ENCODE measurements at places on chromosomes 6 and 20.

- no peak for DNase-seq
Observed at GRCh38 chr20:20731945-20732296, 19.5 kb upstream of the RALGAPA2 start.

DNA sequence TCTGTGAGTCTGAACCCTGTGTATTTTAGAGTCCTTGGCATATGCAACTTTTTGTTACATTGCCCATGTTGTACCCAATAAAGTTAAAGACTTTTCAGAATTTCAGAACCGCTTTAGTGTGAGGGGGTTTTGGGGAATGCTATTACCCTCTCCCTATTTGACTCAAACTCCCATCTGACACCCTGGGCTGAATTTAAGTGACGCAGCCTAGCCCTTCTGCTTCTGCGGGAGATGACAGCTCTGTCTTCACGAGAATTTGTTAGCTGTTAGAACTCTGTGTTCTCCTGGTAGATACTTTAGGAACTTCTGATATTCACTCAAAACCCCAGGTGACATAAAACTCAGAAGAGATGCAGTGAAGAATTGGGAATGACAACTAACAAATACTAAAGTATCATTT lies 500.6 kb upstream of the ID4 start:
- no peak for DNase-seq

DNA sequence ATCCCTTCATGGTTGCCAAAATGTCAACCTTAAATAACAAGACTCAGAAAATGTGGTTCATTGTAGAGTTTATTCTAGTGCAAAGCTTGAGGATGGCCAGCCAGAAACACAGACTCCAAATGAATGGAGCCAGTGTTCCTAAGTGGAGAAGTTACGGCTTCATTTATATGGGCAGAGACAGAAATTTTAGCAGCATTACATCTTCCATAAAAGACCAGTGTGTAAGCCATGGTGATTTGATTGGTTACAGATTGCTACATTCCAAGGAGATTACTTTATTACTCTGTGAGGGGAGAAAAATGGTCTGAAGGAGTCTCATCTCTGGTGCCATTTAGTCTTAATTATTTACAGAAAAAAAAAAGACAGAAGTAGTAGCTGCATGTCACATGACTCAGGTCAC lies 97.8 kb downstream of the OTOR start:
- no peak for DNase-seq

DNA sequence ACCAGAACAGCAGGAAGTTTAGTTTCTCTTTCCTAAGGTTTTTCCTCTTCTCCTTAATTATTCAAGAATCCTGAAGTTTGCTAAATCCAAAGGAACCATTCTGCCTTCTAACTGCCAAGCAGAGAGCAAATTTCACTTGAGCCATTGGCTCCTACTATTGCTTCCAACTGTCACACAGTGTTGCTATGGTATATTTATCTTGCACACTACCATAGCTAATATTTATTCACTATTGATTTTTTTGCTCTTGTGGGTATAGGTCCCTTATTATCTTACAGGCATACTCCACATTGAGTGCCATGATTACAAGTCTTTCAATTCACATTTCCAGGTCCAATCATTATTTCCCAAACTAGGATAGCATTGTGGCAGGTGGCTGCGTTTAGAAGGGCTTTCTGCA lies 266.7 kb upstream of the FLRT3 start:
- DNase-seq: no peak

- DNase-seq: no peak
Observed at GRCh38 chr20:17661121-17661744, 20.8 kb downstream of the RRBP1 start.

- DNase-seq: peak; percentile 72
Observed at GRCh38 chr20:5056801-5057599, 55.7 kb upstream of the SLC23A2 start.

- no peak for DNase-seq
Observed at GRCh38 chr6:28145231-28145630, 3.5 kb downstream of the ZKSCAN8 start.

DNA sequence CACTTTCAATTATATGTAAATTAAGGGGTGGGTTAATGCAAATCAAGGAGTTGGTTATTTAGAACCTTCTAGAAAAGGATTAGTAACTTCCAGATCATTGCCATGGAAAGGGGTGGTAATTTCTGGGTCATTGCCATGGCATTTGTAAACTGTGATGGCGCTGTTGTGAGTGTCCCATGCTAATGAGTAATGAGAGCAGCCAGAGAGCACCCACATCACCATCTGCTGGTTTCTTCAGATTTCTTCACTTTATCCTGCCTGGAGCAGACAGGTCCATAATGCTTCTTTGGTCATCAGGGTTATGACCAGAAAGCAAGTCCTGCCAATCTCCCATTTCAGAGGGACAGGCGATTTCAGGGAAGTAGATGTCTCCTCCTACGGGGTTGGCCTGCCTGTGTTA lies 311.3 kb upstream of the CNR1 start:
- no peak for DNase-seq

DNA sequence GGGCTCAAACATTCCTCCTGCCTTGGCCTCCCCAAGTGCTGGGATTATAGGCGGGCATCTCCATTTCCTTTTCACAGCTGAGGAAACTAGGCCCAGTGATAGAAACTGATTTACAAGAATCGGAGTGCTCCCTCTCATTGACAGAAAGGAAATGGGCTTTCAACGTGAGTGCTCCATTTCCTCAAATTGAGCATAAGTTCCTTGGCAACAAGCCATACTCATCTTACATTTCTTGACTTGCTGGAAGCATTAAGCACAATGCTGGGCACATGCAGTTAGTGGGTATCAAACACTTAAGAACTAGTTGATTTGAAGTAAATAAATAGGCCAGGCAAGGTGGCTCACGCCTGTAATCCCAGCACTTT lies 54.7 kb downstream of the FGD2 start:
- no peak for DNase-seq

GRCh38 chr20:40691566-40692239 lies 2.7 kb upstream of the MAFB start:
- DNase-seq: no peak

- DNase-seq: no peak
Observed at GRCh38 chr6:45301348-45302142, 26.6 kb upstream of the RUNX2 start.

DNA sequence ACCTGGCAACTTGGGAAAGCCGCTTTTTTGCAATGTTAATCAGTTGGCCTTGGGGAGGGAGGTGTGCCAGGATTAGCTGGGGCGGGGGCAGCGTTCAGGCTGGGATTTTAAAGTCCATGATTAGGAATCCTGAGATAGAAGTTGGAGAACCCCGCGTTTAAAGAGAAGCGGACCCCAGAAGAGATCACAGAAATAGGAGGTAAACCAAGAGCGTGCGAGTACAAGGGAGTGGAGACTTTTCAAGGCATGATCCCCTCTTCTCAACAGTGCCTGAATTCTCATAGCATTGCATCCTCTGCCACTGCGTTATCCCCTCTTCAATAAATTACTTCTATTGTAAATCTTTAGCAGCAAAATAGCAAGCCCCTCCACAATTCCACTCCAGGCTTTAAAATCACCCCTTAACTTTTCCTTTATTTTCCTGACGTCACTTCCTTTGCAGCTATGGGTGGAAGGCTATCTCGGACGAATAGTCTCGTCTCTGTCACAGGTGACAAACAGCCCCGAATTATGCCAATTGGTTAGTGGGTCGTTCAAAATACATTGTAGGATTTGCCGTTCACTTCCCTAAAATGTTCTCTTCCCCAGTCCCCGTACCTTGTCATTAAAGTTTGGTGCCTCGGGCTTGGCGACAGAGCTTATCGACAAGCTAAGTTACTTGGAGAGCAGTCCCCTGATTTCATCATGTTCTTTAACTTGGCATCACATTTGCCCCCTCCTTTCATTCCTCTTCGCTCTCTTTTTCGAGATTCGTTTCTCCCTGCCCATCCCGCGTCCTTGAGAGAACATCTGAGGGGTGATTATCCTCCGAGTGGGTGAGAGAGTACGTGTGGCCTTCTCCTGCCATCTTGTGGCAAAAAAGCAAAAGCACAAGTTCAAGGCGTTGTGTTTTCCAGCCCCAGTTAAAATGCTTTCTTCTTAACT lies 17.1 kb downstream of the OR2B2 start:
- peak; percentile 52 for DNase-seq

GRCh38 chr6:166423051-166423745 lies 40.5 kb upstream of the MPC1 start:
- no peak for DNase-seq

DNA sequence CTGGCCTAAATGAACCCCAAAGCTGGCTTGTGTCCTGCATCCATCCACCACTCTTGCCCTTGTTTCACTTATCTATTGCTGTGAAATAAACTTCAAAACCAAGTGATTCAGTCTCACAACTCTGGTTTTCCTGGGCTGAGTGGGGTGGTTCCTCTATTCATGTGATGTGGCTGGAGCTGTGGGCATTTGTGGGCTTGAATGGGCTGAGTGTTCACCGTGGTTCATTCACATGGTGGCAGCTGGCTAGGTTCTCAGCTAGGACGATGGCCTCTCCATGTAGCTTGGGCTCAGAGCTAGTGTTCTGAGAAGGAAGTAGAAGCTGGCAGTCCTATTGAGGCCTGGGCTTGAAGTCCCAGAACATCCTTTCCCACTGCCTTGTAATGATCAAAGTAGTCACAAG lies 30.4 kb downstream of the FKBP1A start:
- DNase-seq: no peak

DNA sequence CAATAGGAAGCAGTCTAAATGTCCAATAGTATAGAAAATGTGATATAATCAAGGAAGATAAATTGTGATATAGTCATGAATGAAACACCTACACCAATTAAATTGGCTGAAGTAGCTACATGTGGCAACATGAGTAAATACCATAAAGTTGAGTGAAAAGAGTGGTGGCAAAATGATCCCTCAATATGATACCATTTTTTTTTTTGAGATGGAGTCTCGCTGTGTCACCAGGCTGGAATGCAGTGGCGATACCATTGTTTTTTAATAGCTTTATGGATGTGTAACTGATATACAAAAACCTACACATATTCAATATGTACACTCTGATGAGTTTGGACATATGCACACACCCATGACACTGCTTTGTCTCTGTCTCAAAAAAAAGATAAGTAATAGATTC lies 20.9 kb upstream of the ILRUN start:
- no peak for DNase-seq

DNA sequence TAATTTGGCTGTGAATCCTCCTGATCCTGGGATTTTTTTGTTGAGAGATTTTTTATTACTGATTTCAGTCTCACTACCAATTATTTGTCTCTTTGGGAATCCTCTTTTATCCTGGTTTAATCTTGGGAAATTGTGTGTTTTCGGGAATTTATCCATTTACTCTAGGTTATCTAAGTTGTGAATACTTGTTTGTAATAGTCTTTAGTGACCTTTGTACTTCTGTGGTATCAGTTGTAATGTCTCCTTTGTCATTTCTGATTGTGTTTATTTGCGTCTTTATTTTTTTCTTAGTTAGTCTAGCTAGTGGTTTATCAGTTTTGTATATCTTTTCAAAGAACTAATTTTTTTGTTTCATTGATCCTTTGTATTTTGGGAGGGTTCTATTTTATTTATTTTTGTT lies 27.3 kb upstream of the ZNF337 start:
- no peak for DNase-seq

DNA sequence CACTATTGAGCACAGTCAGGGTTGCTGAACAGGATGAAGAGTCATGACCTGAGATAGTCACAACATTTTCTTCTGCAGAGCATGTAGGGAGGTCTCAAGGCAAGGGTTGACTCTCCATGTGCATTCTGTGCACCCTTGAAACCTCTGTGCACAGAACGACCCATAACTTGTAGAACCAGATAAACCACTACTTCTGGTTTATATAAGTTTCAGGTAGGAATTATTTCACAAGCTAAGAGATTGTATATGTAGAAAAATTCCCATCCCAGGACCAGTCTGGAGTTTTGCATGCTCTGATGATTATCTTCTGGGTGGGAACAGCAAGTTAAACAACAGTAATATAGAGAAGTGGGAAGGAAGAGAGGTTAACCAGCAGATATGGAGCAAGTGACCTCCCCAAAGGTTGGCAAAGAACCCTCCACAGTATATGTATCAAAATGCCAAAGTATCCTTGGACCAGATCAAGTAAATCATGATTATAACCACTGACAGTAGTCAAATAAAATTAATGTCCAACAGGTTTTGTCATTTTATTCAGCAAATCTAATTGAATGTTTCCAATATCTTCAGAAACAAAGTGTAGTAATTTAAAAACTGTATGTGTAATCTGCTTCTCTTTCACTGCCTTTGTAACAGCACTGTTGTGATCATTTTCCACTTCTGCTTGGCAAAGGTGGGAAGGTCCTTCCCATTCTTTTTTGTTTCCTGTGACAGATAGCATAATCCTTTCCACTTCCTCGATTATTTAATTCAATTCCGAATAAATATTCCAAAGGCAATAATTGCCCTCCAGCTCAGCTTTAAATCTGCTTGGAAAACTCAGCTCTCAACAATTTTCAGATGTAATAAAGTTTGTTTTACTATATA lies 104.4 kb downstream of the SYNE1 start:
- DNase-seq: no peak

DNA sequence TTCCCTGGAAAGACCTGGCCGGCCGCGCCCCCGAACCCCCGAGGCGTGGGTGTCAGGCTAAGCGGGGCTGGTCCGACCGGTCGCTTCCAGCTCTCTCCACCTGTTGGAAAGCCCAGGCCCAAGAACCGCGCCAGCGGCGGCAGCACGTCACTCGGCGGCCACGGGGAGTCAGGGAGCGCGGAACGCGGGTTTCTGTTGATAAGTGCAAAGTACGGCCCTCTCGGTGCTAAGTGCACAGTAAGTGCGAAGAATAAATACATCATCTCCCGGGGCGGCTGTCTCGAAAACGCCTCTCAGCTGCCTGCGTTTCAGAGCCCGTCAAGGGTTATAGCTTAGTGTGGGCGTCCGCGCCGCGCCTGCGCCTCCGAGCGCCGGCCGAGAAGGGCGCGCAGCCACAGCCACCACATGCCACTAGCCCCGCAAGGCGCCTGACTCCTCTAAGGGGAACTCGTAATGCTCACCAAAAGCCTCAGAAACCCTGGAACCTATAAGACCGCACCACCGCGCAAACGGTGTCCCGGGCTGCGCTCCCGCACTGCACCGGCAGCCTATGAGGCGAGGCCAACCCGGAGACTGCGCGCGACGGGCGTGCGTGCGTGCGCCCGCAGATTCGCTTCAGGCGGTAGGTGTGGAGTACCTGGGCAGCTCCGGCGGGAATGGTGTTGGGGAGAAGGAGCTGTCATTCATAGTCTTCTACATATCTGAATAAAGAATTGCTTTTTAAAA lies 9.2 kb upstream of the TBX18 start:
- DNase-seq: no peak

GRCh38 chr6:107489636-107490565 lies at the start of gene SOBP:
TSS of gene SOBP (plus strand) at chr6:107490117. CDS start at chr6:107490617, 500 bp downstream.
- no peak for DNase-seq

GRCh38 chr20:17281478-17281877 lies 54.6 kb downstream of the PCSK2 start:
- DNase-seq: no peak

GRCh38 chr6:2854396-2854982 lies 12.8 kb upstream of the SERPINB1 start:
- DNase-seq: no peak

DNA sequence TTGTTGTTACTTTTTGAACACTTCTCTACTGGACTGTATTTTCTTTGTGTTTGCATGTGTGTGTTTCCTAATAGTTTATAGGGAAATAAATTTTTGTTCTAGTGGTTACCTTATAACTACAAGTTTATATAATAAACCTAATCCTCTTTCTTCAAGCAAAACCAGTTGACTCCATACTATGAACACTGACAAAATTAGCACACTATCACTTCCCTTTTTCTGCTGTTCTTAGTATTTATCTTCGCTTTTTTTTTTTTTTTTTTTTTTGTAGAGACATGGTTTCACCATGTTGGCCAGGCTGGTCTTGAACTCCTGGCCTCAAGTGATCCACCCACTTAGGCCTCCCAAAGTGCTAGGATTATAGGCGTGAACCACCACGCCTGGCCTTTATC lies 25.0 kb upstream of the C6orf62 start:
- no peak for DNase-seq
